ENCODE measurements at places on chromosomes 16 and 17.

GRCh38 chr17:33964344-33964979 is 290.6 kb upstream of the CCL2 start:
- DNase-seq: no peak

- DNase-seq: no peak
Observed at GRCh38 chr17:56009795-56010651, 143.3 kb upstream of the ANKFN1 start.

- no peak for DNase-seq
Observed at GRCh38 chr17:60230358-60230757, 80.6 kb downstream of the CA4 start.

GRCh38 chr16:48542020-48542473 is 67.9 kb downstream of the N4BP1 start:
- no peak for DNase-seq

GRCh38 chr17:40558300-40558889 is 6.9 kb downstream of the CCR7 start:
- no peak for DNase-seq

GRCh38 chr16:21159281-21159951 is 942 bp downstream of the LDAF1 start:
- DNase-seq: no peak

GRCh38 chr17:77600346-77600745 is 358.2 kb upstream of the TNRC6C start:
- DNase-seq: no peak

DNA sequence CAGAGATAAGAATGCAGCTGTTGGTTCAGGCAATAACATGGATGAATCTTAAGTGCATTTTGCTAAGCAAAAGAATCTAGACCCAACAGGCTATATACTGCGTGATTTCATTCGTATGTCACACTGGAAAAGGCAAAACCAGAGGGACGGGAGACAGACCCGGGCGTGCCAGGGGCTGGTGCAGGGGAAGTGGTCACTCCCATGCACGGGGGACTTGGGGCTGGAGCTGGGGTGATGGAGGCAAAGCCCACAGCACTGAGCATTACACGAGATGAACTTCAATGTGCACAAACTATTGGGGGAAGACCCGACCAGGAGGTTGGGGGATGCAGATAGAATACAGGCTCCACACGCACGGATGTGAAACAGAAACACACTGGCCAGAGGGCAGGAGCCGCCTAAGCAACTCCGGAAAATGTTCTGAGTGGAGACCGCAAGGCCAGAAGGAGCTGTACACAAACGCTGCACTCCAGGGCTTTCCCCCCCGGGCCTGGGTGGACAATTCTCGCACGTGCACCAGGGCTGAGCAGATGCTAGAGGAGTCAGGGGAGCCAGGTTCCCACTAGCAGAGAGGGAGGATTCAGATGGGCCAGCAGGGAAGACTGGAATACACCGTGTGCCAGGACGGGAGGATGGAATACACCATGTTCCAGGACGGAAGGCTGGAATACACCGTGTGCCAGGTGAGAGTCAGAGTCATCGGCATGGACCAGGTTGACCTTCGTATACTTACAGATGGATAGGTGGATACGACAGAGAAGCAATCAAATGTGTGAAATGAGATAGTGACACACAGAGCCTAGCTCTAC is 11.3 kb downstream of the LMF1 start:
- DNase-seq: no peak

DNA sequence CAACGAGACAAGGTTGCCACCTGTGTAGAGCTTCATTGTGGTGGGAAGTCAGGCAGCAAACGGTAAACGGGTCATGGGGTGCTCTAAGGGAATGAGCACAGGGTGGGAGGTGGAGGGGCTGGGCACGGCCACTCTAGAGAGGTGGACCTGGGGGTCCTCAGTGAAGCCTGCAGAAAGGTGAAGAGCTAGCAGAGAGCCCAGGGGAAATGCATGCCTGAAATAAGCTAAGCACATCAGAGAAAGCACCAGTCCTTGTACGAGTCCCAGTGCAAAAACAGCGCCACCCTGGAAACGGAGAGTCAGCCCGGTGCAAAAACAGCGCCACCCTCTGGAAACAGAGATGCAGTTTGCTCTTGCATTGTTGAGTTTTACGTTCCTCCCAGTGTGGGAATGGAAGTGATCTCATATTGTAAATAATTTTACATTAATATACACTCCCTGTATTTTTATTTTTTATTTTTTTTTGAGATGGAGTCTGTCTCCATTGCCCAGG is 65.0 kb downstream of the TBC1D16 start:
- no peak for DNase-seq

DNA sequence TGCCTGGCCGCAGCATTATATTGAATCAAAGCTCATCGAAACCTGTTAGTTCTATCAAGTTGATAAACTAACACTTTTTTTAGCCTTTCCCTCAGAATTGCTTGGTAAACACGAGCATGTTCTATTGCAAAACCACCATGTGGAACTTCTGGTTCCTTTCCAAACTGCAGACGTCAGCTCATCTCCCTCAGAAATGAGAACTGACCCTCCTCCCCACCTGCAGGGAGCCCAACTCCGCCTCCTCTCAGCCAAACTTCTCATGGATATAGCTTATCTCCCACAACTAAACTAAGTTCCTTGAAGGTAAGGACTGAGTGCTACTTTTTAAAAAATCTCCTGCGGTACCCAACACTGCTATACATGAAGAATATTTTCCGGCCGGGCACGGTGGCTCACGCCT is 6.7 kb downstream of the SHMT1 start:
- no peak for DNase-seq

DNA sequence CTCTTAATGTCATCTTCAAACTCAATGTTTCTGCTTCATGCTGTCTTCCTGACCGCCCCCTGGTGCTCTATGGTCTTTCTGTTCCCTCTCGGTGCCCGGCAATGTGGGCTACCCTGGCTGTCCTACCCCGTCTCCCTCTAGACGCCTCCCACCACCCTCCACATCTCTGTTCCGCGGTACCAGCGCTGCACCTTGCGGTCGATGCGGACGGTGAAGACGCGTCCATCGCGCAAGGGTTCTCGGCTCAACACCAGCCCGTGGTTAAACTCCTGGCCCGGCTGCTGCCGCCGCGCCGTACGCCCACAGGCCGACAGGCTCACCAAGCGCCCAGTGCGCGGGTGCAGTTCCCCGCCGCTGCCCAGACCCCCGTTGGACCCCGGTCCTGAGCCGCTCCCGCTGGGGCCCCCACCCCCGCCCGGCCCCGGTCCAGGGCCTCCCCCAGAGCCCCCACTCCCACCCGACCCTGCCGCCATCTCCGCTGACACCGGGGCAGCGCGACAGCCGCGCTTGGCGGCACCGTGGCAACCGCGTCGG is at the start of gene NEURL4:
NEURL4 (minus strand) TSS at position 496 of the 534 bp plus-strand sequence; CDS start at position 473, 23 bp downstream.
- DNase-seq: no peak

GRCh38 chr17:73592079-73592415 is 52.2 kb downstream of the SDK2 start:
- no peak for DNase-seq

DNA sequence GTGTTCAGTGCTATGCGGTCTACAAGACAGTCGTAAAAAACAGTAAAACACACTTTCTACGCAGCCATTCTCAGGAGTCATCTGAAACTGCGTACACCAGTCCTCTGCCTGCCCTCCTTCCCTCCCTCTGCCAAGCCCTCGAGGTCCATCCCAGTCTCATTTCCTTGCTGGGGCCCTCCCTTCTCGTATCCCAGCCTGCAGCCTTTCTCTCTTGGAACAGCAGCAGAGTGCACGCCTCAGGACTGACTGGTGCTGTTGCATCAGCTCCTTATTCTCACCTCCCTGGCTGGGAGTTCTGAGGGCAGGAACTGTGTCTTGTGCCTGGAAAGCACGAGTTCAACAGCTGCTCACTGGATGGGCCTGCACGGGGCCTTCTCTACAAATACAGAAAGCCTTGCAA is 12.5 kb downstream of the FAHD1 start:
- no peak for DNase-seq

DNA sequence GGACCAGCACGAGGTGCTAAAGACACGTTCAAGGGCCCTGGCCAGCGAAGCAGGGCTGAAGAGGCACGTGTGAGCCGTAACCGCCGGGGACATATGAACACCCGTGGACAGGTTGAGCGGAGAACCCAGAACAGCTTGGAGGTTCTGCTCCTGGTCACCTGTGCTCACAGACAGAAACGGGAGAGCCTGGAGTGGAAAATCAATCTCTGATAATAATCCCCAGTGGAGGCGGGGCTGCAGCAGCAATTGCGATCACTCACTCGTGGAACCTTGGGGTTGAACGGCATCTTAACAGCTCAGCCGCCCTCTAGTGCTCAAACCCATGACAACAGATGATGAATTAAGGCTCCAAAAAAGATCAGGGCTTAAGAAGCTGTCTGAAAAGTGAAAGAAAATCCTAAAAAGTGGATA is 25.6 kb downstream of the WIPI1 start:
- DNase-seq: peak; percentile 20

GRCh38 chr17:77371117-77371887 is 230.5 kb downstream of the SEC14L1 start:
- DNase-seq: no peak

GRCh38 chr17:60390186-60390585 is 1.7 kb downstream of the USP32 start:
- no peak for DNase-seq

GRCh38 chr16:68786685-68787418 is 49.8 kb downstream of the CDH1 start:
- DNase-seq: no peak

DNA sequence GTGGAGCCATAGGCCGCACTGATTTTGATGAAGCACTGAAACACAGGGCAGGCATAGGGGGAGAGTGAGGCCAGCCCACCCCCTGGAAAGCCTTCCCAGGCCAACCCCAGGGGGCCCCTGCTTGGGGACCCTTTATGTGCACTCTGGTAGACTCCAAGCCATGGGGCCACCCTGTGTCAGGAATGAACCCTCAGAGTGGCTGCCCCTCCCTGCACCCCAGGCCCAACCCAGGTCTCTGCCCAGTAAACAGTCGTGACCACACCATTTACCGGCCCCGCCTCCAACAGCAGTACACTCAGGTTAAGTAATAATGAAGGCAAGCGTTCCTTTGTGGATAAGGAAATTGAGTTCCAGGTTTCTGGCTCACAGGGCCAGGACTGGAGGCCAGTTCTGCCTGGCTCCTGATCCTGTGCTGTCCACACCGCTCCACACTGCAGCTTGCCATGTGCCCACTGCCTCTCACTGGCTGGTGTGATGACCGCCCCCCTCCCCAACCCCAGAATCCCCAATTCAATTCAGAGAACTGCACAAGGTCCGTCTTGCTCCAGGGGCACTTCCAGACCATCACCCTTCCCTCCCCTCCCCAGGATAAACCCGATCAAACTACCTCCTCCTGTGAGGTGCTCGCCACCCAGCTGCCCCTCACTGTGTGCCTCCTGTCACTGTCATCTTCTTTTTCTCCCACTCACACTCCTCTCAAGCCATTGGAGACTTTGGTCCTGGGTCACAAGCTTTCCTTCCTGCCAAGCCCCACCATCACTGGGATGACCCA is 13.6 kb downstream of the PIMREG start:
- DNase-seq: no peak

- no peak for DNase-seq
Observed at GRCh38 chr16:54351171-54351570, 64.6 kb upstream of the IRX3 start.

GRCh38 chr16:59463776-59464175 is 729.7 kb upstream of the GOT2 start:
- no peak for DNase-seq

DNA sequence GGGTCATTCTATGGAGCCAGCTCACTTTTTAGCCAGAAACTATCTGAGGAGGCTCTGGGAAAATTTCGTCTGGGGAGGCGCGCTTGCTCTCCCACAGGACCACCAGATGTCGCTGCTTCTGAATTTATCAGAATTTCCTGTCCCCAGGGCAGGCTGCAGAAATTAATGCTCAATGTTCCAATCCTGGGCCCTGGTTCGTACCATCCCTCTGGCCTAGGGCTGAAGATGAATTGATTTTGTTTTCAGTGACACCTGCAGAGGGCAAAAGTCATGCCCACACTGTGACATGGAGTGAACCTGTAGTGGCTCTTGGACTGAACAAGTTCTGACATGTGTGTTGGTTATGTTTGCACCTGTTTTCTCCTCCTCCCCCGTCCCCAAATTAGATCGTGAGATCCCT is 482.6 kb downstream of the NPIPA7 start:
- peak; percentile 16 for DNase-seq

- DNase-seq: no peak
Observed at GRCh38 chr16:50036426-50036825, 11.4 kb downstream of the CNEP1R1 start.

- DNase-seq: no peak
Observed at GRCh38 chr17:71872843-71873485, 247.9 kb upstream of the SOX9 start.

DNA sequence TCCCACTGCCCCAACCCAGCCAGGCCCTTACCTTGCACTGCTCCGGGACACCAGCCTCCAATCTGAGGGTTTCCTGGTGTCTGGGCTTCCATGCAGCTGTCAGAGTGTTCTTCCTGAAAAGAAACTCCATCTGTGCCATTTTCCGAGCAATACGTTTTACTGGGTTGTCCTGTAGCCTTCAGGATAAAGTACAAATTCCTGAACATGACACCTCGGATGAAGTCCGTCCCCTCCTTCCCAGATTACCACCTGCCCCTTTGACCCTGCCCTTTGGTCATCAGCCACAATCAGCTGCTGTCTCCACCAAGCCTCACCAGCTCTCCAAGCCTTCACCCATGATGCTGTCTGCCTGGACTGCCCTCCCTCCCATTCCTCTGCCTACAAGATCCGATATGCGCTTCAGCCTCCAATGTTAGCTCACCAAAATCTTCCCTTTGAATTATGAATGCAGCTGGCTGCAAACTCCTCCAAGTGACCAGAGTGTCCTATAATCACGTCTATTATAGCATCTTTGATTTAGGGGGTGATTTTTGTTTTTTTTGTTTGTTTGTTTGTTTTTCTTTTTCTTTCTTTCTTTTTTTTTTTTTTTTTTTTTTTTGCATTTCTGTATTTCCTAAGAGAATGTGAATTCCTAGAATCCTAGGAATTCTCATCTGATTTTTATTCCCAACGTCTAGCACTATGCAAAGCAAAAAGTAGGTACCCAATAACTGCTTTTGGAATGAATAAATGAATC is 60.6 kb upstream of the KIFC3 start:
- no peak for DNase-seq

DNA sequence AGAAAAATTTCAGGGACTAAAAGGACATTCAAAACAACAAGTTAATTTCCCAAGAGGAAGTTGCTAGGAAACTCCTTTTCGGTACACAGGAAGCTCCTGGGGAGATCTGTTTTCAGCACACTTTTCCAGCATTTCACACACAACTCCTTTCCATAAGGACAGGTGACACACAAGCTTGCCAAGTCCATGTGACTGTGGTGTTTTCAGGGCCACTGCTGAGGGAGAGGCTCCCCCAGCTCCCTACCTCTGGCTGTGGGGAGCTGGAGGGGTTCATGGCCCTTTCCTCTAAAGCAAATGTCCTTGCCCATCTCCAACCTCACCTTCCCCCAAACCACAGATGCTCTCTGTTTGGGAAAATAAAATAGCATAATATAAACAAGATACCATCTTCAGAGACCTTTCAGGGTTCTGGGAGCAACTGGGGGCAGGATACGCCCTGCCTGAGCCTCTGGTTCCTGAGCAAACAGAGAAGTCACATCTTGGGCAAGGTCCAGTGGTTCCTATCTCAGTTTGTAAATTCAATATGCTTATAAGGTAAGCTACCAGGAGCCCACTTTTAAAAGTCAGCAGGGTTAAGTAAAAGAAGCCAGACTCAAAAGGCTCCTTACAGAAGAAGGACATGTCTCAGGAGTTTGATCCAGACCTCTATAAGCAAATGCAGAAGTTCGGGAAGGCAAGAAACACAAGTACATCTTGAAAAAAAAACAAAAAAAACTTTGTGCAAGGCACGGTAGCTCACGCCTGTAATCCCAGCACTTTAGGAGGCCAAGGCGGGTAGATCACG is 3.0 kb downstream of the PDZD9 start:
- DNase-seq: no peak

- DNase-seq: no peak
Observed at GRCh38 chr16:4317532-4318450, 1.9 kb downstream of the GLIS2 start.

Measured in activated T-helper 1 cell treated with Interleukin-2 at 50 U/mL for 16 hours (primary cell).